ENCODE measurements at places on chromosomes 2 and 18. TPM values are rescaled to one million over a fixed set of nuclear protein-coding genes. Genes with fewer than 3 reads are reported as not detected.

DNA sequence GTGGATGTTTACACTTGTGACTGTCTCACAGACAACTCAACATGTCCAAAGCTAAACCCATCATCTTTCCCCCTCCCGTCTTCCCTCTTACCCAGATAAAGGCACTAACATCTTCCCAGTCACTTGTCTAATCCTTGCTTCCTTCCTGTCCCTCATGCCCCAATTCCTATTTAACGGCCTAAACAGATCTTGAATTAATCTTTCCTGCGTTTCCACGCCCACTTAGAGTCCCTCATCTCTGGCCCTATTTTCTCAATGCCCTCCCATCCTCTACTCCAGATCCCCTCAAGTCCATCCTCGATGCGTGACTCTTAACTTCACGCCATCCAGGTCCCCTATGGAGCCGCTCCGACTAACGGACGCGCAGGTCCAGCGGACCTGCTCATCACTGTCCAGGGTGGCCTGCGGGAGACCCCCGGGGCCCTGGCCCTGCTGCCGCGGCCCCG is 682 bp upstream of the SCLY start:
- DNase-seq: no peak

- DNase-seq: peak; percentile 53
Measured at GRCh38 chr2:47038656-47039488, 116.2 kb downstream of the STPG4 start.

DNA sequence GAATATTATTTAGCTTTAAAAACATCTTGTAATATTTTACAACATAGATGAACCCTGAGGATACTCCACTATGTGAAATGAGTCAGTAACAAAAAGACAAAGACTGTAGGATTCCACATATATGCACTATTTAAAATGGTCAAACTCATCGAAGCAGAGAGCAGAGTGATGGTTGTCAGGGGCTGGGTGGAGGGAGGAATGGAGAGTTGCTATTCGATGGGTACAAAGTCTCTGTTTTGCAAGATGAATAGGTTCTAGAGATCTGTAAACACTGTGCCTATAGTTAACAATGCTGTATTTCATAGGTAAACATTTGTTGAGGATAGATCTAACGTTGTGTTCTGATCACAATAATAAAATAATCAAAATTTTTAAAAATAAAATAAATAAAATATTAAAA is 1675.9 kb upstream of the CELF4 start:
- no peak for DNase-seq

GRCh38 chr2:25032901-25033300 is 9.0 kb upstream of the EFR3B start:
- no peak for DNase-seq

DNA sequence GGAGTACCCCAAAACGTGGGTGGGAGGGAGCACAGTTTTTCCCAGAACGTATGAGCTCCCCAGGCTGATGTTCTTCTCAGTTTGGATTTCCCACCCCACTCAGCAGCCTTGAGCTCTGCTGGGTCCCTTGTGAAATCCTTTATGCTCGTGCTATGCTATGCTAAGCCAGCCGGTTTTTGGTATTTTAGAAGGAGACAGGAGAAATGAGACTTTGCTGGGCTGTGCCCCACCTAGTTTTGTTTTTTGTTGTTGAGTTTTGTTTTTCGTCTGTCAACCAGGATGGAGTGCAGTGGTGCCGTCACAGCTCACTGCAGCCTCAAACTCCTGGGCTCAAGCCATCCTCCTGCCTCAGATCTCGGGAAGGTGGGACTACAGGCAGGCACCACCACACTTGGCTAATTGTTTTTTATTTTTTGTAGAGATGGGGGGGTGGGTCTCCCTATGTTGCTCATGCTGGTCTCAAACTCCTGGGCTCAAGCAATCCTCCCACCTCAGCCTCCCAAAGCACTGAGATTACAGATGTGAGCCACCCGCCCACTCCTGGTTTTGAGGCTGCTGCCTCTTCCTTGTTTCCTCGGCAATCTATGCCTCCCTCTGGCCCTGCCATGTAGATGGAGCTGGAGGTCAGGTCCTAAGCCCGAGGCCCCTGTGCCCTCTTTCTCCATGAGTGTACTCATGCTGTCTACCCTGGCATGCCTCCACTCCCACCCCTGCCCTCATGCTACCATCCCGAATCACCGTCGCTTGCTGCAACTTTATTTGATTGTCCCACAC is 17.5 kb upstream of the MGAT4A start:
- DNase-seq: no peak

DNA sequence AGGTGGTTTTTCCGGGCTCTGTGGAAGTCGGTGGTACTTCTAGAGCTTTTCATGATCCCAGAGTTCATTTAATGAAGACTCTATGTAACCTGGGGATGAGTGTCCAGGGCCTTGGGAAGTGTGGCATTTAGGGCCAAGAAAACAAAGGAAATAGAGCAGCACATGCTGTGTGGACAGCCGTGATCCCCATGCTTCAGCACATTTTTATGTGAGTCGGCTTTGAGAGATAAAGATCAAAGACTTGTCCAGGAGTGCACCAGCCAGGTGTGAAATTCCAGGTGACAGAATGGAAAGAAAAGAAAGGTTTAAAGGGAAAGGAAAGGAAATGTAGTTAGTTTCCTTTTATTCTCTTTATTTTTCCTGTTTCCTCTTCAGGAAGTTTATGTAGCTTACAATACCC is 258.0 kb upstream of the NRP2 start:
- no peak for DNase-seq

DNA sequence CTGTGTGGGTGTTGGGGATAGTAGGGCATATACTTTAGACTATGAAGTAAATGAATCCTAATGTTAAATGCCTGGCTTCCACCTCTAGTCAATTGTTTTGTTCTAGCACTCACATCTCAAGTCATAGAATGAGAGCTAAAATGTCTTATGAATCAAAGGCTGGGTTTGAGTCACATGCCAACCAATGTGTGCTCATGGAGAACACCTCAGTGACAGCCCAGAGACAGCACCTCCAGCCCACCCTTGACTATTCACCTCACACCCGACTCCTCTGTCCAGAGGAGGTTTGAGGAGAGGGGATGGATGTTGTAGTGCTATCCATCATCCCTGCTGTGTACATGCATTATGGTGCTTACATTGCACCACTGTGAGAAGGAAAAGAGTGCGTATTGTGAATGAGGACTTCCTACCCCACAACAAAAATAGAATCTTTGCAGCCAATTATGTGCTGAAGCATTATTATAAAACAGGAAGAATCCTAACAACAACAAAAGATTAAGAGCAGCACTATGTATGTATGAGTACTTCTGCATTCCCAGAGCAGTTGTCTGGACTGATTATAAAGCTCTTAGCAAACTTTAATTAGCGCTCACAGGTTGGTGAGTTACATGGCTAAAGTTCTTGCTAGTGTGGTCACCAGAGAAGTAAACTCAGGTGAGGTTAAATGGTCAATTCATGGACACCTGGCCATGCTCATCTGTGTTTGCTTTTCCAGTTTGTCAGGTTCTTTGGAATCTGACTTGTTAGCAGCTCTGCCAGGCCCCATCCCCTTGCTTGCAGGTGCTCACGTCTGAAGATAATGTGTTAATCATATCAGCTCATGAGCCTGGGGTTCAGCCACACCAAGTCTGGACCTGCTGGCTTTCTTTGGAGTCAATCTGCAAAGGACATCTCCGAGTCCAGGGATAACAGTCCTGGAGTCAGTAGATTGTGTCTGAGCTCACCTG is 55.3 kb upstream of the NABP1 start:
- DNase-seq: no peak

DNA sequence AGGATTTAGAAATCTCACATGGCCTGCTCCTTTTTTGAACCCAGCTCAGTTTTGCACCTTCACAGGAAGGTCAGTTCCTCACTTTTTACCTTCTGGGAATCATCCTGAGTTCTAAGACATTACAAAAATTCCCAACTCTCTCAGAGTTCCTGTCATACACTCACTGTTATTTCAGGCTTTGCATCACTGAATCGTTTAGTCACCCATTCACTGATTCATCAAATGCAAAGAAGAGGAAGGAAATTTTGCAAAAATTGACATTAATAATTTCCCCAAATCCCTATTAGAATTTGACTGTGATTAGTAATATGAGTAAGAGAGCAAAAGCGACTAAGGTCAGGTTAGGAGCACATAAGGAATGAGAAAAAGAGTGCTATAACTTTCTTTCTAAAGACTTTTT is 197.5 kb downstream of the PDE1A start:
- no peak for DNase-seq

GRCh38 chr2:218051903-218052302 is 17.1 kb upstream of the RUFY4 start:
- DNase-seq: no peak

GRCh38 chr18:48228301-48228715 is 180.9 kb downstream of the ZBTB7C start:
- no peak for DNase-seq

GRCh38 chr2:122019724-122020123 is 264.3 kb downstream of the TSN start:
- DNase-seq: no peak

DNA sequence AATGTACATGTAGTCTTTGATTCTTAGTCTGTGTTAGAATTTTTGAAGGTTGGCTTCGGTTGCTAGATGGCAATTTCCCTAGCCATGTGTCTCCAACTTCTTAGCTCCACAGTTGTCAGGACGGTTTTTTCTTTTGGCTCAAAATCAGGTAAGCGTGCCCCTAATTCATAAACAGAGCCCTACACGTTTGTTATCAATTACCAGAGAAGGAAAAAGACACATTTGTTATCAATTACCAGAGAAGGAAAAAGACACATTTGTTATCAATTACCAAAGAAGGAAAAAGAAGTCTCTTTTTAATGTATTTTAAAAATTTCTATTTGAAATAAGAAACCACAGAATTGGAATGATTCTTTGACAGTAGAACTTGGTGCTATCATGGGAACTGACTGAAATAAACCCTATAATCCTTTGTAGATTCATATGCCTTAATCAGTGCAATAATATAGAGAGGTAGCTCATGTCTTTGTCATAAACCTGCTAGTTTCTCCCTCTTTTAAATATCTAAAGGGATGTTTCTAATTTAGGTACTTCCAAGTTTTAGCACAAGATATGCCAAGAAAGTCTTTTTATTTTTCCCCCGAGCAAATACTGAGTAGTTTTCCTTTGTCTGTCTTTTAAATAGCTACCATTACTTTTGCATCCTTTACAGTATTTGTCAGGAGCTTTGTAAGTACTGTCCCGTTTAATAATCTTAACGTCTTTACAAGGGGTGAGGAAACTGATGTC is 35.9 kb downstream of the CAMKMT start:
- DNase-seq: no peak

DNA sequence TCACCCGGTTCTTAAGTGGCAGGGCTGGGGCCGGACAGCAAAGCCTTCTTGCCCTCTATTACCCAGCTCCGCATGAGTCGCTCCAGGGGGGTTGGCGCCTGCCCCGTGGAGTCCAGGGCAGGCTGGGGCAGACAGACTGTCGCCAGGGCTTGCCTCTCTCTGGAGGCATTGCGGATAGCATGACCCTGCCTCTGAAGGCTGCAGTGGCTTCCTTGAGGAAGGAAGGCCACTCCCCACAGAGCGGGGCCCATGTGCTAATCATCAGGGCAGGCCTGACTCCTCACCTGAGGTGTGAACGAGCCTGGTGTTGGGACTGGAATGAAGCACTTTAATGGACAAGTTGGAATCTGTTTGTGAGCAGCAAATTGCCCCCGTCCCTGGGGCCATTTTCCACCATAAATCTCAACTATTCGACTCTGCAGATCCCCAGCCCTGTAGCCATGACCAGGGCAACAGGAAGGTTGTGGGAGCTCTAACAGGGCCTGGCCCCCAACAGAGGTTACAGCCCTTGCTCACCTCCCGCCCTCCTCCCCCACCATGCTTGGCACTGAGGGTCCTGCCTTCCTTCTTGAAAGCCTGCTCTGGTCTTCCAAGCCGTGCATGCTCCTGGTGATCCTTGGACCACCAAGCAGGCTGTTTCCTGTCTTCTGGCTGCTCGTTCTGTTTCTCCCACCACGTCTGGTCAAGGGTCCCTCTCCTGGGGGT is 144.9 kb upstream of the HAAO start:
- no peak for DNase-seq

DNA sequence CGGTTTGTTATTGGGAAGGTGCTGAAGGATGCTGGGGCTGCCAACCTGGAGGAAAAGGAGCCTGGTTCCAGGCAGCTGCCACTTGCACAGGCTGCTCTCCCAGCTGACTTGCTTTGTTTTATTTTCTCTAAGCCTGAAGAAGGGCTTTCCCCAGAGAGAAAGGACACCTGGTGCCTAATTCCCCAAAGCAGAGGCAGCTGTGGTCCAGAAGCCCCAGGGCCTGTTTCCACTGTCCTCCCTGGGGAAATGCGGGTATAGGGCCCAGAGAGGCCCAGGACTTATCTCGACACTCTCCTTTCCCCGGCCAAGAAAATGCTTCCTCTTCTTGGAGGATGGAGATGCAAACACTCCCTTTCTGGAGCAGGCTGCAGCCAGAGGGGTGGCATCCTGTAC is 30.1 kb downstream of the INO80C start:
- DNase-seq: no peak

- DNase-seq: no peak
Measured at GRCh38 chr2:167784084-167784425, 463.3 kb downstream of the STK39 start.

GRCh38 chr2:8567469-8568260 is 114.2 kb upstream of the ID2 start:
- no peak for DNase-seq

GRCh38 chr18:76528477-76529432 is 33.7 kb upstream of the ZNF516 start:
- peak; percentile 33 for DNase-seq

GRCh38 chr18:59988098-59988706 is 88.4 kb downstream of the PMAIP1 start:
- peak; percentile 69 for DNase-seq

GRCh38 chr2:216215658-216216390 is 106.7 kb downstream of the XRCC5 start:
- DNase-seq: peak; percentile 18

GRCh38 chr2:218290316-218291261 is 1.7 kb downstream of the TMBIM1 start:
- DNase-seq: peak; percentile 64

DNA sequence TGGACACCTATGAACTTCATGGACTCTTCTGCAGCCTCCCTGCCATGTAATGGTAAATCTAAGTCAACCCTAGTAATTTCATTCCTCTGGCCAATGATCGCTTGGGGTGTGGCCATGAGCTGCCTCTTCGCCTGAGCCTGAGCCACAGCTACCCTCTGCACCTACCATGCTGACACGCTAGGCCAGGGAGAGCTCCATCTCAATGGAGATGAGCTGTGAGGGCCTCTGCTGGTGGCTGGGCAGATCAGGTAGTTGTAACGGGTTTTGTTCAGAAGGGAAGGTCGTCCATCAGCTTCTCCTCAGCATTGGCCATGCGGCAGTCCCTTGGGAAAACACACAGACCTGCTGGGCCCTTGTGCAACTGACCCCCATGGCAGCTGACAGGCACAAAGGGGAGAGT is 24.4 kb downstream of the MPHOSPH10 start:
- DNase-seq: peak; percentile 35

Gene CDH7
- total RNA-seq: not detected

Gene RAD51AP2
- not detected for total RNA-seq

Gene SCYGR3
- total RNA-seq: not detected

Gene MAP3K19
- total RNA-seq: not detected

Gene OR6B2
- not detected for total RNA-seq
